Fibroblast of skin of right biceps (primary cell): ENCODE measurements at places on chromosomes 6 and 20.

DNA sequence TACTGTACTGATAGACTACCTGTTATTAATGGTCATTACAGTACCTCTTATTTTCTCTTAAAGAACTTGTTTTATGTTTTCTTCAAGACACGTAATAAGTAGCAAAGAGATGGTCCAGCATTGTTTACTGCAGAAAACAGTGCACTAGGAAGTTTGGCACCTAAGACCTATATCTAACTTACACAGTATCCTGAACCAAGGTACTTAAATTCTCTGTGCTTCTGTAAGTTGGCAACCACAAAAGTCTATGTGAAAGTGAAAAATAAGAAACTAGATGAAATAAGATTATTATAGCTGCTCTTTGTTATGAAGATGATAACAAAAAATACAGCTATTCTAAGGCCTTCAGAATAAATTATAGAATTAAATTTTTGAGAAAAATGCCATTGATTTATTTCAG lies 411.7 kb upstream of the SOX4 start:
- no peak for DNase-seq

GRCh38 chr20:7775072-7775471 lies 165.2 kb downstream of the HAO1 start:
- DNase-seq: no peak

GRCh38 chr6:2038092-2038491 lies 207.3 kb downstream of the GMDS start:
- no peak for DNase-seq

GRCh38 chr20:50133474-50134217 lies 19.9 kb downstream of the PEDS1 start:
- no peak for DNase-seq

DNA sequence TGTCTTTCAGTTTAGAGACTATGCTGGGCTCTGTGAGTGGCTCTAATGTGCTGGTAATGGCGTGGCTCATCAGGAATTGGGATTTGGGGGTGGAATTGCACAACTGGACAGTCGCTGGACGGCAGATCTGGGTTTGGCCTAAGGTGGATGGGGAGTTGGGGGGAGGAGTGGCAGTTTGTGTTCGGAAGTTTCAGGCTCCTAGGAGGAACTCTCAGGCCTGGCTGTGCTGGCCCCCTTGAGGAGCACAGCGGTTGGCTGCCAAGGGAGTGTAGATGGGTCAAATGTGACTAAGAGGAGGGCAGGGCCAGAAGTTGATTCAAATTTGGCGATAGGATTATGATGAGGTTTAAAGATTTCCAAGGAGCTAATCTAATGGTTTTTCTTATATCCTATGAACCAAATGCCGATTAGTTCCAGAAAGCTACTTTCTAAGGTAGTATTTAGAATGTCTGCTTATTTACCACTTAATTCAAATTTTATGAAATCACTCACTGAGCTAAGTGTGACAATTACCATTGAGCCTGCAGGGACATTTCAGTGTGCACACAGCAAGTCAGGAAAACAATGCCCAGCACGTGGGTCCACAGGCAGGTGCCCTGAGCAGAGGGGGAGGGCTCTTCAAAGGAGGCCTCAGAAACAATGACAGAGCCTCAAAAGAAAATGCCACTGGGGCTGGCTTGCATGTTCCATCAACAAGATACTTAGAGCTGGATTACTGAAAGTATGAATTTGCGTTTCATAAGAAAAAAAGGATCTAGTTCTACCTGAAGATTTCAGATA lies 111.0 kb downstream of the GJA10 start:
- DNase-seq: no peak

DNA sequence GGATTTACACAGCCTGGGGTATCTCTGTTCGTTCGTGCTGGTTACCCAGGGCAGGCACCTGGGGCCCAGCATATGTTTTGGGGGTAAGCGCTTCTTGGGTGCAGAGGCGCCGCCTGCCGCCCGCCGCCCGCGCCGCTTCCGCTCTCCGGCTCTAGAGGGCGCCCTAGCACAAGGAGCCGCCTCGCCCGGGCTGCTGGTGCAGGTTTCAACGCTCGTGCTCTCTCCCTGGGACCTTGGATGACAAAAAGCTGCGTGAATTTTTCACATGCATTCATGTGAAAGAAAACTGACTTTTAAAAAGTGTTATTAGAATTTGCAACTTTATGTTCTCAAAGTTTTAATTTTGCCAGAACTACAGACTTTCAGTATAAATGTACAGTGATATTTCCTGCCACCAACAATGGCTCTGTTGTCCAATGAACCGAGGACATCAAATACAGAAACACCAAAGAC lies 32.5 kb downstream of the PRR18 start:
- peak; percentile 28 for DNase-seq

DNA sequence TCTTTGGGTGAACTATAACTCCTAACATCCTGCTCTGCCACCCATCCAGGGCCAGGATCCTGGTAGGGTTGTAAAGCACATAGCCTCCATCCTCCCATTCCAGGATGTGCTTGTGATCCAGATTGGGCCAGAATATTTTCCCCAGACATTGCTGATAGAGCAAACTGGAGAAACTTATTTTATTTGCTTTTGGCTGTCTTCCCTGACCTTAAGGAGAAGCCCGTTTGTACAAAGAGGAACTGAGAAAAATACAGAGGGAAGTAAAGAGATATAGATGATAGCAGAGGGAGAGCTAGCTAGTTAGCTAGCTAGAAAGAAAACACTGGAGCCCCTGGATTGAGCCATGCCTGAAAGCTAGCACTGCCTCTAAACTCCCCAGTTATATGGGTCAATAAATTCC lies 9.0 kb upstream of the HDAC2 start:
- no peak for DNase-seq

DNA sequence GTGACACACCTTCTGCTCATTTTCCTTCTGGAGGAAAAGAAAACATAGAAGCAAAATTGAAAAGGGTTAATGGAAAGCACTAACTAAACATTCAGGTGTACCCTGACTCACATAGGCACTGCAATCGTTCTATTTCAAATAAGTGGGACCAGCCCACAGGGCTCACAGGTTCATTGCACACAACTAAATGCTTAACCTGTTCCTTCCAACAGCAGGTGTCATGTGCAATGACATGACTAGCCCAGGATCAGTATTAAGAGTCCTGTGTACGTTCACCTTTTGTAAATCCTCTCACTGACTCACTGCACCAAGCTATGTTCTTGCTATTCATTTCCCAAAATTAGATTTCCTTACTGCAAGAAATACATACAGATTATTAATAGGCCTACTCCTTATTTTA lies 151.3 kb downstream of the GMPR start:
- no peak for DNase-seq
